ENCODE measurements at places on chromosomes 13 and 19. TPM values are rescaled to one million over a fixed set of nuclear protein-coding genes. Genes with fewer than 3 reads are reported as not detected.

AMER2 gene
- 0.57 TPM for total RNA-seq

SHANK1 gene
- total RNA-seq, result 11.9 TPM

SIRT6 gene
- 31.9 TPM for total RNA-seq

ELSPBP1 gene
- total RNA-seq, result not detected

ICAM5 gene
- 5.7 TPM for total RNA-seq

CLEC17A gene
- total RNA-seq, result not detected

STAP2 gene
- 75.3 TPM for total RNA-seq

SHC2 gene
- 91.0 TPM for total RNA-seq

OR7C2 gene
- not detected for total RNA-seq

SAE1 gene
- total RNA-seq, result 137 TPM

DIRAS1 gene
- 3.5 TPM for total RNA-seq

C1QTNF9 gene
- not detected for total RNA-seq

PSPN gene
- total RNA-seq, result 3.6 TPM

MIDN gene
- 177 TPM for total RNA-seq

ZNF256 gene
- total RNA-seq, result 14.5 TPM

KLF2 gene
- 12.8 TPM for total RNA-seq

PIAS4 gene
- total RNA-seq, result 47.9 TPM

ZNF628 gene
- total RNA-seq, result 19.0 TPM

UNC13A gene
- 1.1 TPM for total RNA-seq

ZNF285 gene
- total RNA-seq, result 9.8 TPM

OR7D2 gene
- 1.8 TPM for total RNA-seq

KIR2DL1 gene
- total RNA-seq, result not detected

CHST8 gene
- total RNA-seq, result 26.0 TPM

HAUS5 gene
- total RNA-seq, result 28.7 TPM

ZNF429 gene
- total RNA-seq, result 20.4 TPM

ZNF729 gene
- total RNA-seq, result not detected

GGACT gene
- 6.6 TPM for total RNA-seq

HSPB6 gene
- 18.8 TPM for total RNA-seq

ZNF547 gene
- 4.7 TPM for total RNA-seq

CLDND2 gene
- 0.56 TPM for total RNA-seq

NLRP5 gene
- total RNA-seq, result not detected

SLC5A5 gene
- not detected for total RNA-seq

C13orf42 gene
- total RNA-seq, result not detected

KLK10 gene
- total RNA-seq, result 2.1 TPM

CGB2 gene
- total RNA-seq, result 0.71 TPM

ATP4B gene
- total RNA-seq, result not detected

LGALS14 gene
- 0.71 TPM for total RNA-seq

LIN37 gene
- total RNA-seq, result 12.0 TPM

PPP2R1A gene
- total RNA-seq, result 308 TPM

FXYD3 gene
- total RNA-seq, result 8.3 TPM

PTGER1 gene
- total RNA-seq, result 3.5 TPM

JAK3 gene
- 10.7 TPM for total RNA-seq

IGSF23 gene
- not detected for total RNA-seq

IRGC gene
- total RNA-seq, result not detected

MCEMP1 gene
- not detected for total RNA-seq

TNFSF9 gene
- 0.76 TPM for total RNA-seq

URAD gene
- not detected for total RNA-seq

OR1I1 gene
- not detected for total RNA-seq

MAP4K1 gene
- total RNA-seq, result 4.9 TPM
